ENCODE measurements at places on chromosomes 12 and 14.

DNA sequence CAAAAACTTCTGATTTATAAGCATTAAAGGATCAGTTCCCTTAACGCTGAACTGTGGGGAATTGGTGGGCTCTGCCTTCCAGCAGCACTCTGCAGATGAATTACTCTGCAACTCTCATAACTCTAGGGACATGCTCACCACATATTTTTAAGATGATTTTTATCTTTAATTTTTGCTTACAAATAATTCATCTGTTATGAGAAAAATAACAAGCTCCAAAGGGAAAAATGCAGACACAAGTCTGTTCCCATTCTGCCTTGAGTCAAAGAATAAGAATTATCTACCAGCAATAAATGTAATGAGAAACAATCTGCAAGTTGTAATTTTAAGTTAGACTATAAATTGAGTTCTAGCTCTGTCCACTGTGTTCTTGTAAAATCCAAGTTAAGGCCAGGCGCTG lies 133.1 kb upstream of the MDM1 start:
- no peak for DNase-seq

GRCh38 chr12:32603858-32604257 lies 75.2 kb upstream of the DNM1L start:
- no peak for DNase-seq

- DNase-seq, result no peak
Observed at GRCh38 chr12:95083471-95083870, 10.1 kb upstream of the NR2C1 start.

- no peak for DNase-seq
Observed at GRCh38 chr14:71324767-71325272, 417.6 kb downstream of the PCNX1 start.

DNA sequence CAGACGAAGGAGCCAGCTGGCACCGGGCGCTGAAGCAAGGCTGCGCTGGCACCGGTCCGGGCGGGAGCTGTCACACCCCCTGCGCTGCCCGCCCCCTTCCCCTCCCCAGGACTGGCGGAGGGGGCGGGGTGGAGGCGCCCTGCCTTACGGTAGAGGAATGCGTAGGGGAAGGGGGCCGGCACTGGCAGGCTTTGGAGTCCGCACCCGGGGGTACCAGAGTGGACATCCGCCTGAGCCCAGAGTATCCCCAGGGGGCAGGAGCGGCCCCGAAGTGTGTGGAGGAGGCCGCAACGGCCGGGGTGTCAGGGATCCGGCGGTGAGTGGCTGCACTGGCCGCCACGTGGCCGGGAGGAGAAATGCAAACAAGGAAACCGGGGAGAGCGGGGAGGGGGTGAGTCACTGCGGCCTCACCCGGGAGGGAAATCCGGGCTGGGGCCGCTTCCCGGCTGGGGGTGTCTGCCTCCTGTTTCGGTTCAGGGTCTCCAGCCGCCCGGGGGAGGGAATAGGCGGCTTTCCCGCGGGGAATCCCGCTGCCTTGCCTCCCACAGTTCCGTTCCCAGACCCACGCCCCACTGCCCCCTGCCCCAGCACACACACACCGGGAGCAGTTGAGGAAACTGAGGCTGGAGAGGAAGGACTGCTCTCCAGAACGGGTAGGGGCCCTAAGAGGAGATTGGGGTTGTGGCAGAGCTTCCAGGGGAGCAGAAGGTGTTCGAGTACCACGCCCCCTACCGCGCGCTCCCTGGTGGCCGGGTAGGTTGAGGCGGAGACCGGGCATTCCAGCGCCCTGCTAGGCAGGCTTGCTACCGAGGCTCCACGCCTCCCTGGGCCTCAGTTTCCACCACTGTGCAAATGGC lies at the start of gene RAPGEF3:
Gene RAPGEF3, minus strand, starts transcription at position 47 of the 857 bp plus-strand sequence. CDS start 324 bp downstream, outside the sequence.
- DNase-seq, result peak; percentile 24

- no peak for DNase-seq
Observed at GRCh38 chr14:65548878-65549277, 136.3 kb downstream of the FUT8 start.

- no peak for DNase-seq
Observed at GRCh38 chr14:56816574-56817391, 6.5 kb upstream of the OTX2 start.

- no peak for DNase-seq
Observed at GRCh38 chr12:93877446-93877845, 200.3 kb downstream of the CRADD start.

DNA sequence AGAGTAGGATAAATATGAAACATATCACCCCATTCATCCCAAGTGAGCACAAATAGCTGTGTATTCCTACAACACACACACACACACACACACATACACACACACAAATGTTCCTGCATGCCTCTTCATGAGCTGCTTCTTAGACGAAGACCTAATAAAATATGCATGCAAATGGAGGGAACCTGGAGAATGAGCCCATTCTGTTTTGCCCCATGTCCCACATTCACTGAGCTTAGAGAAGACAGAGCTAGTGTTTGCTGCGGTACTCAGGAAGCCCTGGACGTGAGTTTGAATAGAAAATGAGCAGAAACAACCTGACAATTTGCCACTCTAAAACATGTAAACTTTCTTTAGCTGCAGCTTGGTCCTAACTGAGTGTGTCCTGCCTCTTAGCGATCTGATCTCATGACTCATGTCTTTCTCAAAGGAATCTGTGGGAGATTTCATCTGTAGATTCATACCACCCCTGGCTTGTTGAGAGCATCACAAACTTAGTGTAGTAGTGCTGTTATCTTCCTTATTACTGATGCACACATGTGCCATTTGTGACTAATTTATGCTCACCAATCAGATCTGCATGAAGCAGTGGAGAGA lies 86.8 kb downstream of the ITPR2 start:
- DNase-seq, result no peak

- DNase-seq, result no peak
Observed at GRCh38 chr14:68291820-68292219, 472.2 kb downstream of the RAD51B start.

DNA sequence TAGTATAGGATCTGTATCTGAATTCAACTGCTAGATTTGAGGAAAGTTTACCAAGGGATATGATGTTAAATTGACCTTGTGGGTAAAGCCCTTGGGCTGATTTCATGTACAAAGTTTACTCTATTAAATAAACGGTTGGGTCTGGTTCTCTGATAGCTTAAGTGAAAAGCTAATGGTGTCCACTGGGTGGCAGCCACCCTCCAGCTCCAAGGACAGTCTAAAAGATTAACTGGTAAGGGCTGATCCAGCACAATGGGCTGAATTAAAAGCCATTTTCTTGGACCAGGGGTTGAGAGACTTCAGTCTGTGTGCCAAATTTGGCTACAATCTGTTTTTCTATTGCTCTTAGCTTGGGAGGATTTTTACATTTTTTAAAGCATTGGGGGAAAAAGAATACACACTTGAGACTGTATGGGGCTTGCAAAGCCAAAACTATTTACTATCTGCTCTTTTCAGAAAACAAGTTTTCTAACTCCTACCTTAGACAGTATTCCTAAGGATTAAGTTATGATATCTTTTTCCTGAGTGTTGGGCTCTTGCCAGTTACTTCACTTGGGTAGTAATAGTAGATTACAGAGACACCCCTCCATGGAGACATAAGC lies 116.5 kb downstream of the GPHN start:
- DNase-seq, result peak; percentile 73

GRCh38 chr12:5561057-5561456 lies 129.1 kb downstream of the NTF3 start:
- no peak for DNase-seq

GRCh38 chr12:89051065-89051677 lies 301.1 kb downstream of the DUSP6 start:
- peak; percentile 26 for DNase-seq

GRCh38 chr12:92058664-92059063 lies 87.0 kb downstream of the BTG1 start:
- DNase-seq, result no peak

GRCh38 chr12:105018012-105018411 lies 31.9 kb downstream of the NOPCHAP1 start:
- no peak for DNase-seq

DNA sequence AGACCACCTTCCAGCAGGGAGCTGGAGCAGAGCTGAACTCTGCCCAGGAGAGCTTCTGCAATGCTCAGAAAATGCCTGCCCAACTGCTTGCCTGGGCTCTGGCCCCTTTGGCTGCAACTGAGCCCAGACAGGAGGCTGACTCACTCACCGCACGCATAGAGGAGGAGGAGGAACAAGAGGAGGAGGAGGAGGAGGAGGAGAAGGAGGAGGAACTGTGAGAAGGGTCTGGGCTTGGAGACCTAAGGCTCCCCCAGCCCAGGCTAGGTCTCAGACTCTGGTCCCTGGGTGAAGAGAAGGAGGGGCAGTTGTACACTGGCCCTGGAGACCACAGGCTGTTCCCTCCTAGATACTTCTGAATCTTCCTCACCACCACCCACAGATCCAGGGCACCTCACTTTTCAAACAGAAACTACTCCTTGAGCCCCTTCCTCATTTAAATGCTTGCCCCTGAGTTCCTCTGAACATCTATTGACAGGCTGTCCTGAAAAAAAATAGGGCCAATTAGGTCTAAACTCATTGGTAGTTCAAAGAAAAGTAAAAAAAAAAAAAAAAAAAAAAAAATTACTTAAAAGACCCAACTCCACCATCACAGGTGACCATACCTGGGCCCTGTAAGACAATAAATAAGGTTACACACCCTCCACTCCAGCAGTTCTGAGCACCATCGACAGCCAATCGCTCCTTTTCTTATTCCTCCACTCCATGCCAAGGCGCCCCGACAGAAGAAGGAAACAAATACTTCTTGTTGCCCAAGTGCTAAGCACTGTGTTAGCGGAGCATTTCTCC lies 674 bp downstream of the VDR start:
- DNase-seq, result no peak

DNA sequence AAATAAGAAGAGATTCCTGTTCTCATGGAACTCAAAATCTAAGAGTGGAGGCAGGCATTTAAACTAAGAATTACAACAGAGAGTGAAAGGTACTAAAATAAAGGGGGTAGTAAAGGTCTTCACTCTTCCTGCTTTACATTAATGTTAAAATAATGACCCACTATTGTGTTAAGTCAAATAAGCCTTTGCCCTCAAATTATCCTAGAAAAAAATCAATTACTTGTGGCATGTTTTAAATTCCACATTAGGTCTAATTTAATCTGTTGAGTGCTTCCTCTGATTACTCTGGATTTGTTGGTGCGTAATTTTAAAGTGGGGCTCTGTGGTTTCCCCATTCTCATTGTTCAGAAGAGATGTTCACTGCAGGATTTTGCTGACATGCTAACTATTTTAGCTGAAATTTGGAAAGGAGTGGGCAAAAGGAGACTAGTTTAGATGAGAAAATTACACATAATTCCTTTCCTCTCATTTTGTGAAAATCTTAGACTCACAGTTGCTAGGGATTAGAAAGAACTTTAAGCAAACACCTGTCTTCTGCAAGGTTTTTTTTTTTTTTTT lies 35.5 kb downstream of the BTG1 start:
- no peak for DNase-seq

DNA sequence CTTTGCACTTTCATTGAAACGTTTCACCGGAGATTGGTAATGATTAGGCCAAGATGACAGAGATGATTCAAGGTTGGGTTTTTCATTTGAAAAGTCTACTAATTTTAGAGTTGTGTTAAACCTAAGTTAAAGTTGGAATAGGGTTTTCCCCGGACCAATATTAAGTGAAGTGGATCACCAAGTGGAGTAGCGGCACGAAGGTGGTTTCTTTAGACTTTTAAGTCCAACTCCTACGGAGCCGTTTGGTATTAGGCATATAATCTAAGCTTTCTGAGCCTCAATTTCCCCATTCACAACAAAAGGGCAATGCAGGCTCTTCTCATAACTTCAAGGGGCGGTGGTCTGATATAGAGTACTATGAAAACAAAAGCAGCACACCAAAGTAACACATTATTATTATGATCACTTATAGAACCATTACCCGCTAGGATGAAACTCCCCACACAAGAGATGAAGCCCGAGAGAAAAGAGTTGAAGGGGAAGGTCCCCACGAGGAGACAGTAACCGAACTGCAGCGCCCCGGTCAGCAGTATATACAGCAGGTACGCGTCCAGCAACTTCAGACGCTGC lies 413 bp downstream of the DAD1 start:
- no peak for DNase-seq

- peak; percentile 61 for DNase-seq
Observed at GRCh38 chr12:103758310-103759089, 82.5 kb downstream of the NT5DC3 start.

DNA sequence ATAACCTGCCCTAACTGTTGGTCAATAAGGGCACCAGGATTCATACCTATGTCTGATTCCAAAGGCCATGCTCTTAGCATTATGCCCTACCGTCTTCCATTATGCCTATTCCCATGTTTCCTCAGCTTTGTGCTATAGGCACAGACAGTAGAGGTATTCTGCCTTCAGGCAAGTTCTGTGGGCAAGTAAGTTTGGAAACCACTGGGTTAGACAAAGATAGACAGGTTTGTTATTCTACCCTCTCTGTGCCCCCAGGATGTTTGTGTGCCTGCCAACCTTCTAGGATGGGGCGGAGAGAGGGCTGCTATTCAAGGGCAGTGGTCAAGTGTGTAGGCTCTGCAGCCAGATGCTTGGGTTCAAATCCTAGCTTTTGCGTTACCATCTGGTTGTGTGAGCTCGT lies 4.6 kb downstream of the RAPGEF3 start:
- no peak for DNase-seq

DNA sequence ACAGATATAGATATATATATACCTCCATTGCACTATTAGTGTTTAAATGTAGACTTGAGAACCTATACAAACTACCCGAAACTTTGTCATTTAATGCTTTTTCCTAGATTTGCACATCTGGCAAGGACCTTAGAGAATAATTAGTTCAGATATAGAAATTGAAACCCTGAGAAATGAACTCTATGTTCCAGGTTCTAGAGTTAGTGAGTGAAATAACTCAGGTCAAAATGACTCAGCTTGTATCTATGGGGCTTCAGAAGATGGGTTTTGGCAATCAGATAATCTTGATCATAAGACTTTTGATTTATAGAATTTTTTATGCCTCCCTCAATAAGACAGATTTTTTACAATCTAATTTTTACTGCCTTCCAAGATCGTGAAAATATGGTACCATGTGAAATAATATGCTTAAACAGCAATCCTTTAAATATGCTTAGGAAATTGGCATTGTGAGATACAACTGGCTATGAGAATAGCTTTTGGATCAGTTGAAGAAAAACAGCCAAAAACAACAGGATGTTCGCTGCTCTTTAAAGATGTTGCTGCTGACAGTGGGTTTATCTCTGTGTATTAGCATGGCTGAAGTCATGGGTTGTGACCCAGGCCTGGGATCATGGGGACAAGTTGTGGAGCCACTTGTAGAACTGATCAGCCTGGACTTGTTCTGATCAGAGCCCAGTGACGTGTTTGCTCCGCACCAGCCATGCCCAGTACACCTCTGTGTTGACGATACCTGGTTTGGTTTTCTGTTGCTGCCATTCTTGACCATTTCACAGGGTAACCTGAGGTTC lies 63.6 kb downstream of the TTLL5 start:
- no peak for DNase-seq

DNA sequence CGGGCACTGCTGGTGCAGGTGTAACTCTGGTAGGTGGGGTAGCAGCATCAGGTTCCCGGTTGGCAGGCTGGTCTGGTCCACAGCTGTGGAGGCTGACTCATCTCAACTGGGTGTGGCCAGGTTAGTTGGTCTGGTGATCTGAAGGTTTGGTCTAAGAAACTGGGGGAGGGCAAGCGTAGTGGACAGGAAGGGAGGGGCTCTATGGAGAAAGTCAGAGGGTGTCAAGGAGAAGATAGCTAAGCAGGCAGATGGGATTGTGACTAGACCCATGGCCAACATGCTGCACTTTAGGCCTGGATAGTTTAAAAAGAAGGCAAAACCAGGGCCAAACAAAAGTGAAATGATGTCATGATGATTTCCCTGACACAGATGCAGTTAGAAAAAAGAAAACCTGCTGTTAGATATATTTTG lies 7.9 kb downstream of the TRIM9 start:
- DNase-seq, result no peak

Measured in NCI-H446 treated with DMSO at 0.1 percent for 48 hours (cell line).